ENCODE measurements at places on chromosomes 1 and 21.
A peak's percentile ranks its signal among the peaks of the same experiment; 100 is the strongest.

GRCh38 chr21:46194374-46195334, 10.4 kb upstream of the SPATC1L start:
- DNase-seq, result no peak

DNA sequence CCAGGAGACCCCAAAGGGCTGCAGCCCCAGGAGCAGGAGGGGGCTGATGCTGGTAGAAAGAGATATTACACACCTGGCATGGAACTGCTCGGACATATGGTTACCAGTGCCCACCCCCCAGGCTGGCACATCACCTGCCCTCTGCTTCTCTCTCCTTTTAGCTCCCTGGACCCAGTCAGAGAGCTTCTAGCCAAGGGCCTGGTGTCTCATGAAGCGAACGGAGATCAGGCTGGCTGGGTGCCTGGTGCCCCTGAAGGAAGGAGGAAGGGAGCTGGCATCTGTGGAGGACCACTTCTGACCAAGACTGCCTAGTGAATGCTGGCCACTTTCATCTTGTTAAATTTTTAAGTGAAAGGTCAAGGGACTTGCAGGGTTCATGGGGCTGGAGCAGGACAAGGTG, 53.1 kb downstream of the FOXO6 start:
- DNase-seq, result no peak

DNA sequence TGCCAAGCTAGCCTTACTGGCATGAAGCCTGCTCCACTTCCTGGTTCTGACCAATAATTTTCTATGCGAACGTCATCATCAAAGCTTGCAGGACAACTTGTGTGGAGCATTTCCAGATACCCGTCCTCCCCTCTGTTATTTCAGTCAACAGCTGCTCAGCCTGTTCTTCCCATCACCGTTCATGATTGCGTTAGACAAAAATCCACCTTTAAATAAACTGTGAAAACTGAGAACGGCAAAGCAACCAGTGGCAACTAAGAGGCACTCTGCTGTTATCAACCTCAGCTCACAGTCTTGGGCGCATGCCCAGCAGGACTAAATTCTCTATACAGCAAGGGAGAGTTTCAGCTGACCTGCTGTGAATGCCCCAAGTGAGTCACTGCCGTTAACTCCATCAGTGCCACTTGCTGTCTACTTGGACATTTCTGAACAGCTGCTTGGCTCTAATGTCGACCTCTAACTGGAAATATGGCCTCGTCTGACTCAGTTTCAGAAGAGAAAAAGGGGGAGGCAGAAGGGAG, 207.4 kb upstream of the RUNX1 start:
- DNase-seq, result no peak

- no peak for DNase-seq
Measured at GRCh38 chr1:187032982-187033692, 204.4 kb downstream of the PLA2G4A start.

DNA sequence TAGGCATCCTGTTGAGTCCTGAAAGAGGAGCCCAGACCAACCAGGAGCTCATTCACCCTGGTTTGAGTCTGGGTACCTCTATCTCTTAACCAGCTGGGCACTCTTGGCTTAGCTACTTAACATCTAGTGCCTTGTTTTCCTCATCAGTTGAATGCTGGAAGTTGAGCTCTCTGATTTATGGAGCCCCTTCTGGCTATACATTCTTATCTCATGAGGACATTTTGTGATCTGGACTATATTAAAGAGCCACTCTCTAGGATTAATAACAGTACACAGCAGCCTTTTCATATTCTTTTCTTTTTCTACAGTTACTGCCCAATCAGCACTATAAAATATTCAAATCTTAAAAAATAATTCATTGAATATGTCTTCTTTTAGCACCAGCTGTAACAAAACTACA, 296.9 kb upstream of the RUNX1 start:
- DNase-seq, result no peak

DNA sequence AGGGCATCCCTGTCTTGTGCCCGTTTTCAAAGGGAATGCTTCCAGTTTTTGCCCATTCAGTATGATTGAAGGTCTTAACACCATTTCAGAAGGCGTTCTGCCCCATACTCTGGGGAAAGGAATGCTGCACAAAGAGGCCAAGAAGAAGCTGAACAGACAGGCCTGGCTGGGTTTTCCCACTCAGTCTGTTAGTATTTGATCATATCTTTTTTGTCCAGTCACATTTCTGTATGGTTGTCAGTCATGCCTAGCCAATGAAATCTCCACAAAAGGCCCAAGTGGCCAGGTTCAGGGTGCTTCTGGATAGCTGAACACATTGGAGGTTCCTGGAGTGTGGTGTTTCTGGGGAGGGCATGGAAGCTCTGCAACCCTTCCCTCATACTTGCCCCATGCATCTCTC, 72.1 kb downstream of the NEK7 start:
- no peak for DNase-seq

DNA sequence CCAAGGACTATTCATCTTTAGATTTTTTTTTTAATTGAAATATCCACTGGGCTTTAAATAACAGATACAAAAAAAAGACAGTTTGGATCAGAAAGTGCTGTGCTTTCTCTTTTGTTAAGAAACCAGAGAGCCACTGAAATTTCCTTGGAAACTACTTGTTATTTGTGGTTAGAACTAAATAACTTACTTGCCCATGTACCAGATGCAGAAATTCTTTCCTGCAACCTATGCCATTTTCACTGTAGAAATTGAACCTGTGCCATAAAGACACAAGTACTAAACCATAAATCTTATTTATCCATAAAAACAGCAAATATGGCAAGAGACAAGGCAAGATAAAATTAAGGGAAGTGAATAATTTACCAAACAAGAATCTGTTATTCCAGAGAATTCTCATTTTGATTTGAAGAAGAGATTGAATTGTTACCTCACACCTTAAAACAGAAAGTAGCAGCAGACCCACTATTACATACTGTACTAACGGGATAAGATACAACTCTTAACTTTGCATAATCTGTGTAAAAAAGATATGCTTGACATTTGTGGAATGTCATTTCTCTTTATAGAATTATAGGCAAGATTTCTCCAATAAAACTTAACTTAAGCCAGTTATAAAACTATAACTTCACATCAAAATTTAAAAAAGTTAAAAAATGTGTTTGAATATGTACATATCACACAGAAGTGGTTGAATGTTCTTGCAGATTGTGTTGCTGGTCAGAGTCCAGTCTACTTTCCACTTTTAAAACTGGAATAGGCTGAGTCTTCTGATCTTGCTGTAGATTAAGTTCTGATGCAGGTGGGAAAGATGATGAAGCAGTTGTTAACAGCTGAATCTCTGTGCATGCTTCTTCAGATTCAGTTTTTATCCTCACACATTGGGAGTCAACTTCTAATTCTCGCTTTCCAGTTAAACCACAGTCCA, 6.3 kb upstream of the PHTF1 start:
- no peak for DNase-seq

GRCh38 chr1:3312898-3313575, 141.4 kb upstream of the ARHGEF16 start:
- peak; percentile 32 for DNase-seq

DNA sequence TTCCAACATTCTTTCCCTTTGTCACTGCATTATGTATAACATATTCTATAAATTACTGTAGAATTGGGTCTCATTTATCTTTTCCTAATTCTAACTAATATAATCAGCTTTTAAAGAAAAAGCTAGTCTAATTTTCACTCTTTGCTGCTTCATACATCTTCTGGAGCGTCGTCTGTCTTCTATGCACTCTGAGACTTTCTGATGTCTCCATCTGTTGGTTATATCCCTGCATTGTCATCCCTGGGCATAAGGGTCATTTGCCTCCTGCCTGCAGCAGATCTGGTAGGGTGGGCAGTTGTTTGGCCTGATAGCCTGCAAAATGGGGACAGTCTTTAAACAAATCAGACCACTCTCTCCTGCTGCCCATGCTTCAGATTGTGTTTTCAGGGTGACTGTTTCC, 40.8 kb upstream of the DYNLT5 start:
- no peak for DNase-seq

- DNase-seq, result no peak
Measured at GRCh38 chr1:183913567-183913993, 108.7 kb downstream of the RGL1 start.

DNA sequence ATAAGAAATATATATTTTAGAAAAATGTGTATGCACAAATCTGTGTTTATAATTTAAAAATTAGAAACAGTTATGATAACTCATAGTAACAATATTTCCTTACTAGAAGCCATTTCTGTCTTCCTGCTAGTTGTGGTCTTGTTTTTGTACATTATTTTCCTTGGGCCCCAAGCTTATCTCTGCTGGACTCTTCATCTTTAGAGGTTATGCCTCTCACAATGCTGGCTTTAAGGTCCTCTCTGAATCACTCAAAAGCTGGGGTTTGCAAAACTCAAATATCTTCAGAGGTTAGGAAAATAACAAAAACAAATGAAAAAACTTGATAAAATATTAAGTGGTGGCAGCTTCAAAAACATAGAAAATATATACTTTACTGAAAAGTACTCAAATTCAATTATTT, 133.8 kb downstream of the PTPRC start:
- DNase-seq, result no peak

GRCh38 chr21:38392661-38393060, 105.6 kb downstream of the ERG start:
- DNase-seq, result no peak

DNA sequence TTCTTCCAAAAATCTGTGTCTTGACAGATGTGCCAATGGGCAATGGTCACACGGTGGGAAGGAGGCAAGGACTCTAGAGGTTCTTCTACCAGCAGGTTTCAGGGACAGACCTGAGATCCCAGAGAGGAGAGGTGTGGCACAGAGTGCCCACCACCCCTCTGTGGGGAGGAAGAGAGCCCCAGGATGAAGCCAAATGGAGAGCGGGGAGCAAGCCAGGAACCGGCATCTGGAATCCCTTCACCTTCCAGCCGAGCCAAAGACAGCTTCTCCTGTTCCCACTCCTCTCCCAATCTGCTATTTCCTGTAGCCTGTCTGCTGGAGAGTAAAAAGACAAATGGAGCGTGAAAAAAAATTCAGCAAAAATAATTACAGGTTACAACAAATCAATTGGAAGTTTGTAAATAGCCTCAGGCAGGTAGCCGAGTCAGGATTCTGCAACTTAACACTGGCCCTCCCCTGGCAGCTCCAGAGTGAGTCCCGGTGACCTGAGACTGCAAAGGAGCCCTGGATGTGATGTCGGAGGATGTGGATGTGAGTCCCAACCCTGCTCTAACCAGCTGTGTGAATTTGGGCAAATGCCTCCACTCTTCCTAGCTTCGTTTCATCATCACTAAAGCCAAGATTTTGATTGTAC, 45.4 kb upstream of the LRRN2 start:
- DNase-seq, result no peak

DNA sequence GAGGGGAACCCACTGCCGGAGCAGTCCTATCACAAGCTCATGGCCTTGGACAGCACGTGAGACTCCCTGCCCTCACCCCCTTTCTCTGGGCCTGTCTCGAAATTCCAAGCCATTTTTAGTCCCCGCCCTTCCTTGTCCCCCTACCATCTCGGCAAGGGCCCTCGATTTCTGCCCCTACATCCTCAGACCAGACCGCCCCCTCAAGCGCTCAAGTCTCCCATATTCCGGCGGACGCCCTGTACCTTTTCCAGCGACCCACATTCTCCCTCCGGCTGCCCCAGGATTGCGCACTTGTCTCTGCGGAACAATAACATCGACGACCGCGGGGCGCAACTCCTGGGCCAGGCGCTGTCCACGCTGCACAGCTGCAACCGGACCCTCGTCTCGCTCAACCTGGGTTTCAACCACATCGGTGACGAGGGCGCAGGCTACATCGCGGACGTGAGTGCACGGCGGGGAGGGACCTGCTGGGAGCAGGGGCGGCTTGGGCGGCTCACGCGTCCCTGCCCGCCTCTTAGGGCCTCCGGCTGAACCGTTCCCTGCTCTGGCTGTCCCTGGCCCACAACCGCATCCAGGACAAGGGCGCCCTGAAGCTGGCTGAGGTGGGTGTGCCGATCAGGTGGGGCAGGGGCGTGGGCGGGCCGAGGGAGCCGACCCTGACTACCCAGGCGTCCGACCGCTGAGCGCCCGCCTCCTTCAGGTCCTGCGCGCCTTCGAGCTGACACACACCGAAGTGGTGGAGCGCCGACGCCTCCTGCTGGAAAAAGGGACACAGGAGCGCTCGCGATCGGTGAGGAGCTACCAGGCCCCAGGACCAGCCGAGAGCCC, 7.0 kb downstream of the LRRC71 start:
- DNase-seq, result peak; percentile 43

DNA sequence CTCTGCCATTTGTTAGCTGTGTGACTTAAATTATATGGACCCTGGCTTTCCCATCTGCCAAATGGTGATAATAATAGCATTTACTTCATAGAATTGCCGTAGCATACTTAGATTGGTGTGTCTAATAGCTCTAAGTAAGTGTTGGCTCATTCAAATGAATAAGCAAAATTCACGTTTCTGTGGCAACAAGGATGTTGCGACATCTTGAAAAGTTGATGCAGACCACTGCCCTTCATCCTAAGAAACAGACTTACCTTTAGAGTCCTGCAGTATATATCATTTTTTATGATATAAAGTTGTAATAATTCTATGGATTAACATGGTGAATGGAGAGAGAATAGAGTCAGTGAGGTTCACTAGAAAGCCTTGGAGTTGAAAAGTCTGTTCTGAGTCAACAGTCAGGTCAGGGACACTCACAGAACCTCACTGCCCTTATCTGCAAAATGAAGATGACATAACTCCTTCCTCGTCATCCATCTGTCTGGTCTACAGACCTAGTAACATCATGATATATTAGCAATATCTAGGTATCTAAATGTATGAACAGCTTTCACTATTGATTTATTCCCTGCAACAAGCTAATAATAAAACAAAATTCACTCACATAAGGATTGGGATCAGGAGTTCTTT, 167.3 kb upstream of the C8B start:
- no peak for DNase-seq

- DNase-seq, result no peak
Measured at GRCh38 chr1:96968541-96968940, 247.0 kb downstream of the PTBP2 start.

DNA sequence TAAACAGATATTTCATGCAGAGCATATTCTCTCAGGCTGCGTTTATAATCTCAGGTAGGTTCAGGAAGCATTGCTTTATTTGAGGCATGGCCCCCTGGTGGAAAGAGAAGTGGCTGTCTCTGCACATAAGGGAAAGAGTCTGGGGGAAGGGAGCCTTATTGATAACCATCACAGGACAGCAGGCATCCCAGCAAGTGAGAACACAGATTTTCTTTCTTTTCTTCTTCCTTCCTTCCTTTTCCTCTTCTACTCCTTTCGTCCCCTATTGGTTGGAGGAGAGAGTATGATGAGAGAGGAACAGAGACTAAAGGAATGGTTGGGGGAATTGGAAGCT, 21.9 kb downstream of the TSNAX start:
- DNase-seq, result peak; percentile 17

DNA sequence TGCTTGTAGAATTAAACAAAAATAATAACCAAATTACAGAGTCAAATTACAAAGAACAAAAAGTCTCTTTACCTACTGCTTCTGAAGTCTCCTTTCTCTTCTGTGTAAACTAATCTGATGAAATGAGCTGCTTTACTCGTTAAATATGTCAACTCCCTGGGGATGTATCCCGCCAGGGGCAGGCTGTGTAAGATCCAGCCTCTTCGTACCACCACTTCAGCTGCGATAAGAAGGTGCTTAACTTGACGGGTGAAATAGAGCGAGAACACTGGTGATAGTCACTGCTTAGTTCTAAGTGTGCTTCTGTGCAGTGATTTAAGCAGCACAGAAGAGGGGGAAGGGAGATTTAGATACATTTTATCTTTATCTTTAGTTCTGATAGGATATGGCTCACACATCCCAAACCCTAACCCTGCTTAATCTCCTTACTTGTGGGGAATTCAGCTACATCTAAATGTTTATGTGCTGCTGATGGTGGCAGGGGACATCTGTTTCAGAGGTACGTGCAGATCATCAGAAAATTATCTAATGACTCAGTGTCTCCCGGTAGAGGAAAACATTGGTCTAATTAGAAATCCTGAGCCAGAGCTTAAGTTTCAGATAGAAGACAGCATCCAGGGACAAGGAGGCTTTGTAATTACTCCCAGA, 46.0 kb downstream of the RHOU start:
- no peak for DNase-seq

Measured in CD4-positive, alpha-beta T cell treated with Interleukin-15 for 1 hour (primary cell).